COLO829 (cell line): ENCODE measurements at places on chromosomes 7 and 10.

DNA sequence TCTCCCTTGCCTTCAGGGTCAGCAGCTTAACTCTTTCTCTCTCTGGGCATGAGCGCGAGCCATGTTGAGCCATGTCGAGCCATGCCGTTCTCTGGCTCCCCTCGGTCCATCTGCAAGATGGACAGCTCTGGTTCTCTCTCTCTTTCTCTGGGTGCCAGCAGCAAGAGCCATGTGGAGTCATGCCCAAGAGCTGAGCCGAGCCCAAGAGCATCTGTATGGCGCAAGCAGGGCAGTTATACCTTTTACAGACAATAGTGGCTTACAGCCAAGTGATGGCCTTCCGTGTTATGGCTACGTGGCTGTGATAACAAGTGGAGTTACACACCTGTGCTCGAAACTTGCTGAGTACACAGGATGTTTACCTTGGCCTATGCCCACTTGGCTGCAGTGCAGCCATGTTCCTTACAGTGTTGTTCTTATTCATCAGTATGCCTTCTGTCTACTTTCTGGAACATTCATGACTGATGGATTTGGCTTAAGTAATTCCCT, 327.7 kb downstream of the GLRX3 start:
- DNase-seq = no peak

DNA sequence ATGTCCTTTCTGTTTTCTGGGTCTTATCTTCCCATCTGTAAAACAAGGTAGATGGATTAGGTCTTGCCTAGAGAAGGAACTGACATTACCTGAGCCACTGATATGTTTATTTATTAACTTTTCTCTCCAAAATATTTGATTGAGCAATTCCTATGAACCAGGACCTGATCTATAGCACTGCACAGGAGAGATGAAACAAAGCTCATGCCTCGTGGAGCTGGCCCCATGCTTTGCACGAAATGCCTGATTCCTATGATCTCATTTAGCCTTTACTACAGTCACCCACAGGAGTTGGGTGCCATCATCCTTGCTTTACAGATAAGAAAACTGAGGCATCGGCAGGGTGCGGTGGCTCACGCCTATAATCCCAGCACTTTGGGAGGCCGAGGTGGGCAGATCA, 48.2 kb upstream of the ZMIZ1 start:
- DNase-seq = no peak

- DNase-seq = no peak
These were observed 96.5 kb downstream of the NRP1 start for GRCh38 chr10:33237736-33238624.

DNA sequence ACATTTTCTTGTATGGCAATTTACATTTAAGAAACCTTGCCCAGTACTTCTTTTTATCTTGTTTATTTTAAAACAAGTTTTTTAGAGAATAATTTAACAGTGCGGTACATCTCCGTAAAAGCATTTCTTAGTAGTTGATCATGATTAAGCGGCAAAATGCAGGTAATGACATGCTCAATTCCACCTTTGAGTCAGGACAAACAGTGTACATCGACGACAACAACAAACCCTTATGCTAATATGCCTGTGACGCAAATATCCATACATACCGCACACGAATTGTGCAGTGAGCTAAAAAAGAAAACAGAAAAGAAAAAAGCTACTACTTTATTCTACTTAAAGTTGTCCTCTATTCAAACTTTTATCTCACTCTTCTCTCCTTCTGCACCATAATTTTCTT, 1.9 kb downstream of the MAGI2 start:
- no peak for DNase-seq

DNA sequence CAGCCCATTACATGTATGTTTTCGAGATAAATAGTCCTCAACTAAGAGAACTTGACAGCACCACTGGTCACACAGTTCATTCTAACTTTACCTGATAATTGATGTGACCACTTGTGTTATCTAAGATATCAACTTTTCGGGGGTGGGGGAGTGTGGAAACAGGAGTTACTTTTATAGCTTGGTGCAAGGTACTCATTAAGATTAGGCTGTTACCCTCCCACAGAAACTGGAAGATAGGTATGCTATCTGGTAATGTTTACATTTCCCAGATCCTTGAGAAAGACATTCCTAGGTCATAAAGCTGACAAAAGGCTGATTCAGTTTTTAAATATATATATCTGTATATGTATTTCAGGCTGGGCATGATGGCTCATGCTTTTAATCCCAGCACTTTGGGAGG, 11.1 kb downstream of the ERVW-1 start:
- DNase-seq = no peak

- DNase-seq = no peak
These were observed 226.9 kb downstream of the TNS3 start for GRCh38 chr7:47354831-47355541.

GRCh38 chr7:15033039-15033438, 130.5 kb upstream of the DGKB start:
- no peak for DNase-seq

DNA sequence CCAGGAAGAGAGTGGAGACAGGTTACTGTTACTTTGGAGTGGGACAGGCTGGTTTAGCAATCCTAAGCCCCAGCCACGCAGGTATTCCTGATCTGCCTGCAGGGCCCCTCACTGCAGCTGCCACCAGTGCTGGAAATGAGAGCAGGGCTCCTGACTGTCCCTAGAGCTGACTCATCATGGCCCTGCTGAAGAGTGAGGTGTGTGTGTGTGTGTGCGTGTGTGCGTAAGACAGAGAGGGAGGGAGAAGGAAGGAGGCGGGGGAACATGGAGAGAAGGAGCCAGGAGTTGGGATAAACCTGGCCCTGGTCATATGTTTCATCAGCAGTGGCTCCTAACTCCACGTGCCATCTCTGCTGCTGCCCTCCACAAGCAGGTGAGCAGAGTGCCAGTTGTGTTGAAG, 3.6 kb downstream of the FOXI2 start:
- DNase-seq = no peak

- DNase-seq = no peak
These were observed 89.5 kb upstream of the LYZL1 start for GRCh38 chr10:29199339-29199738.

DNA sequence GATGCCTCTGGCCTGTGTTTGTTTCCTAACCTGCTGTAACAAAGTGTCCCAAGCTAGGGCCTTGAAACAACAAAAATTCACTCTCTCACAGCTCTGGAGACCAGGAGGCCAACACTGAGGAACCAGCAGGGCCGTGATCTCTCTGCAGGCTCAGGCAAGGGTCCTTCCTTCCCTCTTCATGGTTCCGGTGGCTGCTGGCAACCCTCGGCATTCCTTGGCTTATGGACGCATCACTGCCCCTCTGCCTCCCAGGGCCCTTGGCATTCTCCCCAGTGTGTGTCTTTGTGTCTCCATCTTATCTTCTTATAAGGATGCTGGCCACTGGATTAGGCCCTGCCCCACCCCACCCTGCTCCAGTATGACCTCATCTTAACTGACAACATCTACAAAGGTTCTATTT, 17.0 kb downstream of the CNPY1 start:
- DNase-seq = no peak

- no peak for DNase-seq
These were observed 7.2 kb upstream of the ADAM22 start for GRCh38 chr7:87926581-87927461.

- no peak for DNase-seq
These were observed 43.7 kb downstream of the ASZ1 start for GRCh38 chr7:117383483-117384189.

DNA sequence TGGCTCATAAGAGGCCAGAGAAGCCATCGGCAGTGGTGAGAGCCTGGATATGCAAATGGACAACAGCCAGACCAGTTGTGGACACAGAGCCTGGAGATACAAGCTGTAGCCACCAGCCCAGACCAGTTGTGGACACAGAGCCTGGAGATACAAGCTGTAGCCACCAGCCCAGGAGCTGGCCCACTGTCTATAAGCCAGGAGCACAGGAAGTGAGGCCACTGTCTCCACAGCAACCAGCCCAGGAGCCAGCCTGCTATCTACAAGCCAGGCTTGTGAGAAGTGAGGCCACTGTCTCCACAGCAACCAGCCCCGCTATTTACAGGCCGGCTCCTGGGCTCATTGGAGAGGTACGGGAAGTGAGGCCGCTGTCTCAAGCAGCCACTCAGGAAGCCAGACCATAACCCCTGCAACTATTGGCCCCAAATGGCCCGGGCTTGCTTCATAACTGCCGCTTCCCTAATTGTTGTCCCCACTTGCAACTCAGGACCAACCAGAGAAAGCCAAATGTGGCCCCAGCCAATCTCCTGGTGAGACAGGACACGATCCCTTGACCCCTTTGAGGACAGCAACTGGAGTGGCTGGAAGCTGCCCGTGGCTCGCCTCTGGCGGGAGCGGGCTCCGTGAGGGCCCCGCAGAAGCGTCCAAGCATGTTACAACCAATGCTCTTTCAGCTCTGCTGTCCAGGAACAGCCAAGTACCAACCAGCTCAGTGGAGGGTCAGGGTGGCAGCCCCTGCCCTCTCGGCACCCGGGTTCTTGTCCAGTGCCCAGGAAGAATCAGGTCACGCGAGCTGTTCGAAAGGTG, 44.1 kb upstream of the CNPY1 start:
- no peak for DNase-seq

- no peak for DNase-seq
These were observed 104.7 kb downstream of the FGFR2 start for GRCh38 chr10:121493521-121493920.

- DNase-seq = peak; percentile 32
These were observed 1.8 kb downstream of the STMP1 start for GRCh38 chr7:135664046-135664589.

DNA sequence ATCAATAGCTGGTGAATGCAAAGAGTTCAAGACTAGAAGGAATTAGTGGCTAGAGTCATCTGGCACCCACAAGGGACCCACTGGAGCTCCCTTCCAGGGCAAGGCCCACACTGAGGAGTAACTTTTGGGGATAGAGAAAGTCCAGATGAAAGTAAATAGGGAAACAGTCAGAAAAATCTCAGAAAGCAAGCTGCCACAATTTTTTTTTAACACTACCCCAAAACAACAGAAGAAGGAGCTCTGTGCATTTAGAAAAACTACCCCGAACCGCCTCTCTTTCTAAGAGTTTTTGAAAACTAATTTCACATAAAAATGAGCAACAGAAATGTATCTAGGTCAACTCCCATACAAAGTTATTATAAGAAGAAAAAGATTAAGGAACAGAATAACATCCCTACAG, 42.2 kb downstream of the AOAH start:
- no peak for DNase-seq

- DNase-seq = no peak
These were observed 9.8 kb downstream of the KCTD7 start for GRCh38 chr7:66638309-66639099.

GRCh38 chr10:128103229-128103714, 23.0 kb downstream of the MKI67 start:
- DNase-seq = no peak

DNA sequence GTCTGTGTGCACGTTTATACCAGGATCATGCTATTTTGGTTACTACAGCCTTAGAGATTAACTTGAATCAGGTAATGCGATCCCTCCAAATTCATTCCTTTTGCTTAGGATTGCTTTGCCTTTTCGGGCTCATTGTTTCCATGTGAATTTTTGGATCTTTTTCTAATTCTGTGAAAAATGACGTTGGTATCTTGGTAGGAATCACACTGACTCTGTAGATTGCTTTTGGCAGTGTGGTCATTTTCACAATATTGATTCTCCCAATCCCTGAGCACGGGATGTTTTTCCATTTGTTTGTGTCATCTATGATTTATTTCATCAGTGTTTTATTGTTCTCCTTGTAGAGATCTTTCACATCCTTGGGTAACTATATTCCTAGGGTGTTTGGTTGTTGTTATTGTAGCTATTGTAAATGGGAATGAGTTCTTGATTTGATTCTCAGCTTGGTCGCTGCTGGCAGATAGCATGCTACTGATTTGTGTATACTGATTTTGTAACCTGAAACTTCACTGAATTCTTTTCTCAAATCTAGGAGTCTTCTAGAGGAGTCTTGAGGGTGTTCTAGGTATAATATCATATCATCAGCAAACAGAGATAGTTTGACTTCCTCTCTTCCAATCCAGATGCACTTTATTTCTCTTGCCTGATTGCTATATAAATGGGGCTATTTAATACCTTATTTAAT, 18.2 kb downstream of the SNX8 start:
- no peak for DNase-seq

- DNase-seq = no peak
These were observed 29.4 kb downstream of the ENTPD1 start for GRCh38 chr10:95785317-95785716.
